ENCODE measurements at places on chromosomes 1 and 21.

- no peak for DNase-seq
Observed at GRCh38 chr1:34415140-34415539, 238.4 kb downstream of the C1orf94 start.

DNA sequence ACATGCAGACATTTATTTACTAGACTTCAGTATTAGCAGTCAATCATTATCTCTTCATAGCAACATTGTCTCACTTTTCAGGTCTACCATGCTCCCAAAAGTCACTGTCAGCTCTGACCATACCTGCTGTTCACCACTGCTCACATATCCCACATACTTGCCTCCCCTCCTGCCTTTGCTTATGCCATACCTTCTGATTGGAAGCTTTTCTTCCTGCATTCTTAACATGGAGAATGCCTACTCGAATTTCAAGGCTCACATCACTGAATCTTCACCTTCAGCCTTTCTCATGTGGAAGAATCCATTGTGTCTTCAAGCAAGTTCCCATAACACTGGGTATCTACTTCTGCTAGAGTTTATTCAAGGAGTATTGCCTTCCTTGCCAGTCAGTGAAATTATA, 135.4 kb downstream of the NTNG1 start:
- DNase-seq = no peak

DNA sequence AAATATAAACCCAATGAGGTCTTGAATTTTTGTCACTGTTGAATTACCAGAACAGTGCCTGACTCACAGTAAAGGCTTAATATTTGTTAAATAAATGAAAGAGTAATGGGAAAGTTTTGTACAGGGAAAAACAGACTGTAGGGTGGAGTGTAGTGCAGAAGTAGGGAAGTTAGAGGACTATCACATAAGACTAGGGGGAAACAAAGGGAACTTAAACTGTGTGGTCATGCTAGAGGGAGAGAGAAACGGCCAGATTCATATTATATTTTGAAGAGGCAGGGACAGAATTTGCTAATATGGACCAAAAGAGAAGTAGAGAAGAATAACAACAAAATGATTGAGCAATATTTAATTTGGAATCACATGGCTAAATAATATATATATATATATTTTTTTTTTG, 14.8 kb downstream of the CTSK start:
- DNase-seq = no peak

DNA sequence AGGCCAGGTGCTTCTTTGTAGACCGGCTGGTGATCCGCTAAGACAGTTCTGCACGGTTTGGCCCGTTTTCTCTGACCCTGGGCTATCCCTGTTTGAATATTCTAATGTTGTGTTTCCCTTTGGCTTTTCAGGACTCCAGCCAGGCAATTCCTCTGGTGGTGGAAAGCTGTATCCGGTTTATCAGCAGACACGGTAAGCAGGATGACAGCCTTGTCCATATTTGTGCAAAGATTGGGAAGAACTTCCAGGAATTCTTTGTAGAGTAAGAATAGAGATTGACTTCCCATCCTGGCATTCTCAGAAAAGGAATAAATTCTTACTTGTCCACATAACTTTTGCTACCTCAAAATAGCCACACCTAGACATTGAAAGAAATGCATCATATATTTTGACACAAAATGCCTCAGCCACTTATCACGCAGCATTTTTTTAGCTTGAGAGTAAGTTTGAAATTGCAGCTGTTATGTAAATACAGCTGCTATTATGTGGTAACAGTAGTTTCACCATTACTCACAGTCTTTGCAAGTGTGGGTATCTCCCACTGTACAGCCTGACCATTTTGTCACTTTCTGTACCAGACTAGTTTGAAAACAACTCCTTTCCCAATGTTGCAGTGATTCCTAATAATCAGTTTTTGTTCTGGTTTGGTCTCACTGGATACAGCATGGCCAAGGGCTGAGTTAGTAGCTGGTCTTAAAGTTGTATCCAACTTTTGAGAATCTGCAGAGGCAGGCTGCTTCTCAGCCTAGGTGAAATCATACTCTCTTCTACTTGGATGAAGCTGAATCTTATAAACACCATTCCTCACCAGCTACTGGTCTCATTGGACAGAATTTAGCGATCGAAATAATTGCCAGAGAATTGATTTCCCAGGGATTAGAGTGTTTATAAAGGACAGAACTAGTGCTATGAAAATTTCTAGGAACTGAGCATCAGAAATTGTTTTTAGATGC, 40.0 kb upstream of the IKBKE start:
- peak; percentile 77 for DNase-seq
